Activated T-helper 9 cell treated with anti-CD3 and anti-CD28 coated beads, Interleukin-2, amount 50 U/mL, for 16 hours (primary cell): ENCODE measurements at places on chromosomes 4 and X.

DNA sequence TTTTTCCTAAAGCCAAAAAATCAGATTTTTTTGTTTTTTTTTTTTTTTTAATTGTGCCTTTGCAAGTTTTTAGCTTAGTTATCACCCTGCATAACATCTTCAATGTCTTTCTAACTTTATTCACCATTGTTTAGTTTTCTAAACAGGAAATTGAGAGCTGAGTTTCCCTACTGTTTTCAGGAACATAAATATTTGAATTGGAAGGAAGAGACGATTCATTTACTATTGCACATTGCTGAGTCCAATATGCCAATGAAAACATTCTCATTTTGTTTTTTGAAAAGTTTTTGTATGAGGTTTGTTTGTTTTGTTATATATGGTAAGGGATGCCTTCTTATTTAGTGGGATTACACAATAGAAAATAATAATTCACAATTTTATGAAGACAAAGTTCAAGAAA lies 148.4 kb downstream of the ANKRD50 start:
- no peak for DNase-seq

DNA sequence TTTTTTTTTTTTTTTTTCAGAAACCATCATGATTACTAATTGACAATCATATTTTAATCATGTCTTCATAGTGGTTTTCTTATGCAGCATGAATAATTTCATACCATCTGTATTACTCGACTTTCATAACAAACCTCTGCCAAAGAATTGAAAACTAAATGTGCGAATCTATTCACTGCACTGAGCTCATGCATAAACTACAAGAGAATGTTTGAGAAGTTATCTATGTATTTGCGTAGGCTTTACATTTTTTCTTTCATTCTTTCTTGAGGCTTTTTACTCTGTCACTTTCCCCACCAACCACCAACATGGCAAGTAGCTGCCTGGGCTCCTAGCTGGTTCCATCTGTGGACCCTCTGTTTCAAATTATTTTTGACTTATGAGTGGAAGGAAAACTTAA lies 1761.0 kb downstream of the STIM2 start:
- no peak for DNase-seq

GRCh38 chr4:48212165-48212564 lies 57.5 kb downstream of the TEC start:
- DNase-seq: no peak

- DNase-seq: no peak
These were observed 1.3 kb downstream of the TMEM164 start for GRCh38 chrX:110004215-110004614.

DNA sequence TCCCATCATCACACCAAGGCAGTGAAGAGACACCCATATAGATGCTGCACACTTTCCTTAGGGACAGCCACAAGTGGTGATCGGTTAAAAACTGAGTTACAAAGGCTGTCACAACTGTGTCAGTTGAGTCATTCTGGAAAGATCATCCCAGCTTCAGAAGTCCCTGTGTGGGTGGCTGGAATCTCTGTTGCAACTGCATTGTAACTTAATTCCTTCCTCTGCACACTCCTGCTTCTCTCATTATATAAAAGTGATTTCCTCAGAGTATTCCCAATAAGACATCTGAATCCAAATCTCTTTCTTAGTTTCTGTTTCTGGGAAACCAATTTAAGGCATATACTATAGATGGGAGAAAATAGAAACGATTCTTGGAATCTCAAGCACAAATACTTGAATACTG lies 88.1 kb downstream of the FSTL5 start:
- DNase-seq: no peak

- DNase-seq: no peak
These were observed 3.8 kb upstream of the GRPR start for GRCh38 chrX:16119353-16120220.

DNA sequence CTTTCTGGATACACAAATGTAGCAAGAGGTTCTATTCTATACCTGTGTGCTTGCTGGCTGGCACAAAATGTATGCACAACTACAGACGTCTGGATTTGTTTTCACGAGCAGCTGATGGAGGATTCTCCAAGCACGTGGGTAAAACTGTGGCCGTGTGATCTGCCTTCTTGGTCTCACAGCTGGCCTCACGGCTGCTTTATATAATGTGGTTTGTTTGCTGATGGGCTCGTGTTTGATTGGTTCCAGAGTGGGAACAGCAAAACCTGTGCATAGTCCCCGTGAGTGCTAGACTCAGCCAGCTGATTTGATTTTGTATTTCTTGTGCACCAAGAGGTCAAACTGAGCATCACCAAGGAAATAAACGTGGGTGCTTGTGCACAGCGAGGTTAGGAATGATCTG lies 262.6 kb upstream of the RPS6KA3 start:
- DNase-seq: no peak

DNA sequence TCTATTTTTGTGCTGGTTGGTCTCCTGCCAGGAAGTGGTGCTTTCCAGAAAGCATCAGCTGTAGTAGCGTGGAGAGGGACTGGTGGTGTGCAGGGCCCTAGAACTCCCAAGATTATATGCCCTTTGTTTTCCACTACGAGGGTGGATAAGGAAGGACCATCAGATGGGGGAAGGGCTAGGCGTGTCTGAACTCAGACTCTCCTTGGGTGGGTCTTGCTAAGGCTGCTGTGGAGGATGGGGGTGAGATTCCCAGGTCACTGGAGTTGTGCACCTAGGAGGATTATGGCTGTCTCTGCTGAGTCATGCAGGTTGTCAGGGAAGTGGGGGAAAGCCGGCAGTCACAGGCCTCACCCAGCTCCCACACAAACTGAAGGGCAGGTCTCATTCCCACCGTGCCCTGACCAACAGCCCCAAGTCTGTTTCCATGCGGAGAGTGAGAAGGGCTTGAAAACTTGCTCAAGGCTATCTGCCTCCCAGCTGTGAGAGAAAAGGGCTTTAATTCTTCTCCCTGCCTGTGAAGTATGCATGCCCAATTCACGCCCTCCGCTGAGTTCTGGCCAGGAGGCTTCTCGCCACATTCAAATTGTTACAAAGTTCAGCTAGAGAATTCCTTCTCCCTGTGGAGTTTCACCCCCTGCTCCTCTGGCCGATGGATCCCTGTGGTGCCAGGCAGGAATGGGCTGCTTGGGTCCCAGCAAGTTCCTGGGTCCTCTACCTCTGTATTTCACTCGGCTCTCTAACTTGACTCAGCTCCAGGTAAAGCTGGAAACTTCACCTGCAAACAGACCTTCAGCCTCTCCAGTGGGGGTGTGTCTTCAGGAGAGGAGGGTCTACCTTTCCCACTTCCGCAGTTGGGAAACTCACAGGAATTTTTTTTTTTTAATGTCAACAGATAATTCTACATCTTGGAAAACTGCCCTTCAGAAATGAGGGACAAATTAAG lies 7.7 kb upstream of the CSTF2 start:
- no peak for DNase-seq

DNA sequence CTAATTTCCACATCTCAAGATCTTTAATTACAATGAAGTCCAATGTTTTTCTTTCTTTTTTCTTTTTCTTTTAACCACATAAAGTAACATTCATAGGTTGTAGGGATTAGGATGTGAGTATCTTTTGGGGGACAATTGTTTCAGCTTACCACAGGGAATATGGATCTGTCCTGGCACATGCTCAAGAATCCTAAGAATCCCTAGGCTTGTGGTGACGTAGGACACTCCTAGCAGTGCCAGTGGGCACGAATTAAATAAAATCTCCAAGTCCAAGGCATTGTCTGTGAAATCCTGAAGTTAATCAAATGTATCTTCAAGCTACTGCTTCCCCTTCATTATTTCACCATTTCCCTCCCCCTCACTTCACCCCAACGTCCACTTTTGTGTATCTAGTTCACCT lies 2.6 kb upstream of the LAS1L start:
- no peak for DNase-seq

DNA sequence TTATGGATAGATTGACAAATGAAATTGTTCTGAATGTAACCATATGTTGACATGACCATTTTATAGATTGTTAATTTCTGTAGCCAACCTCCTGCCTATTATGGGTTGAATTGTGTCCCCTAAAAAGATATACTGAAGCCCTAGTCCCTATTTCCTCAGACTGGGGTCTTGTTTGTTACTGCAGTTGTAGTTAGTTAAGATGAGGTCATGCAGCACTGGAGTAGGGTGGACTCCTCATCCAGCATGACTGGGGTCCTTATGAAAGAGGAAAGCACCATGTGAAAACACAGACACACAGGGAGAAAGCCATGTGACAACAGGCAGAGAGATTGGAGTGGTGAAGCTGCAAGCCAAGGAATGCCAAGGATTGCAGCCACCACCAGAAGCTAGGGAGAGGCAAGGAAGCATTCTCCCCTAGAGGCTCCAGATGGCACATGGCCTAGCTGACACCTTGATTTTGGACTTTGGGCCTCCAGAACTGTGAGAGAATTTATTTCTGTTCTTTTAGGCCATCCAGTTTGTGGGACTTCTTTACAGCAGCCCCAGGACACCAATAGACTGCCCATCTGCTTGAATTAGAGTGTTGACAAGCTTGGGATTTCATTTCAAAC lies 14.0 kb downstream of the MTM1 start:
- DNase-seq: no peak

- no peak for DNase-seq
These were observed 78.9 kb upstream of the MTM1 start for GRCh38 chrX:150489359-150490015.

GRCh38 chr4:87657525-87657924 lies 7.4 kb downstream of the DMP1 start:
- DNase-seq: no peak

GRCh38 chrX:66164470-66164869 lies 423 bp downstream of the HEPH start:
- no peak for DNase-seq

- no peak for DNase-seq
These were observed 69.6 kb downstream of the ENPP6 start for GRCh38 chr4:184147858-184148737.

- no peak for DNase-seq
These were observed 55.0 kb downstream of the LRBA start for GRCh38 chr4:150960079-150960478.

- DNase-seq: no peak
These were observed 383.6 kb downstream of the ADGRL3 start for GRCh38 chr4:61583696-61584095.

DNA sequence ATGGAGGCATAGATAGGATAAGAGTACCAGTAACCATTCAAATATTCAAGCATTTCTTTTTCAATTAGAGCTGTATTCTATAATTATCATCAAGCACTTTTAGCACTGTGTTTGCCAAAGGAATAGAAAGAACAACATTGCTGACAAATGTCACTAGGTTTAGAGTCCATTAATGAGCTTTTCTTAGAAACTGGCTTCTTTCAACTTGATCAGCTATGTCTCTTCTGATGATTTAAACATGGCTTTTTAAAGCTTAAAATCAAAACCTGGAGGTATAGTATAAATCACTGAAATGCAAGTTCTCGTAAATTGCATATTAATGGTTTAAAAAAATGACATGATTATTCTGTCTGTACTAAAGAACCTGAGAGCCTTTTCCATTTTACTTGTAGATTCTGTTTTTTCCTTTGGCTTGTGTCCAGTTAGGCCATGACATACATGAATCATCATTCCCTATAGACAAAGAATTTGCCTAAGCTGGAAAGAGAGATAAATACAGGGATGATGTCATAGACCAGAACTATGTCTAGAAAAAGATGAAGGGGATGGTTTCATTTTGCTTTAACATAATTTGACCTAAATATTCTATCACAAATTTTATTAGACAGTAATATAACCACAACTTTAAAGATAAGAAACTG lies 340.1 kb upstream of the CTSO start:
- DNase-seq: no peak

DNA sequence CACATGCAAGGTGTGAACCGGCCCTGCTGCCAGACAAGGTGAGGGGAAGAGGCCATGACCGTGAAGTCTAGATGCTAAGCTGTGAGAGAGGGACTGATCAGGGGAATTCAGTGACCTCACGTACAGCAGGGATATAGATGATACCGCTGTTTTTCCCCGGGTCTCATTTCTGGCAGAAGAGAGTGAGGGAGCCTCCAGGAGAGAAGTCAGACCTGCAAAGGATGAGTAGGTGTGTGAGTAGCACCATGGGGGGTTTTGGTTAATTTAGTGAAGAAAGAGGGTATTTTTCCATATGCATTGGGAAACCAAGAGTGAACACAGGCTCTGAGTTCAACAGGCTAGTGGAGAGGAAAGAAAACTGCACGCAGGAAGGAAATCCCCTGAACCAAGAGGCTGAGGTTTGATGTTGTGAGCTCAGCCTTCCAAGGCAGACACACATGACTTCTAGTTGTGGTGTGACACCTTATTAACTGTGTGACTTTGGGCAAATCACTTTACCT lies 127.6 kb upstream of the GATB start:
- DNase-seq: no peak

GRCh38 chr4:54446581-54446980 lies 211.2 kb upstream of the KIT start:
- no peak for DNase-seq

DNA sequence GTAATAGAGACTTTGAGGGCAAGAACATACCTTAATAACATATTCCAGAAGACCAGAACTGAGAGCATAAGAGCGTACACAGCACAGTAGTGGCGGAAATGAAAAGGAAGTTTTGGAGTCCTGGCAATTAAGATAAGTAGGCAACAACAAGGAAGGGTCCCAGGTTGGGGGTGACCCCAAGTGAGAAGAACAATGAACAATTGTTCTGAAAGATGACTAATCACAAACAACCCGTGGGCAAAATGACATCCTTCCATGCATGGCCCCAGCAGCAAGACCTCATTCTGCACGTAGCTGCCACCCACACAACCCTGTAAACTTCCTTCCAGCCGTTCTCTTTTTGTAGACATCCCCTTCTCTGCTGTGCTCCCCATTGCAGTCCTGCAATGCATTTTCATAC lies 384.4 kb upstream of the PABPC4L start:
- DNase-seq: no peak

GRCh38 chr4:128604840-128605239 lies 204.7 kb upstream of the JADE1 start:
- DNase-seq: no peak

GRCh38 chr4:109091727-109092409 lies 210.6 kb downstream of the COL25A1 start:
- no peak for DNase-seq

- no peak for DNase-seq
These were observed 446.7 kb downstream of the FSTL5 start for GRCh38 chr4:161717084-161717483.

- DNase-seq: no peak
These were observed 20.8 kb upstream of the TMEM128 start for GRCh38 chr4:4268776-4269175.

DNA sequence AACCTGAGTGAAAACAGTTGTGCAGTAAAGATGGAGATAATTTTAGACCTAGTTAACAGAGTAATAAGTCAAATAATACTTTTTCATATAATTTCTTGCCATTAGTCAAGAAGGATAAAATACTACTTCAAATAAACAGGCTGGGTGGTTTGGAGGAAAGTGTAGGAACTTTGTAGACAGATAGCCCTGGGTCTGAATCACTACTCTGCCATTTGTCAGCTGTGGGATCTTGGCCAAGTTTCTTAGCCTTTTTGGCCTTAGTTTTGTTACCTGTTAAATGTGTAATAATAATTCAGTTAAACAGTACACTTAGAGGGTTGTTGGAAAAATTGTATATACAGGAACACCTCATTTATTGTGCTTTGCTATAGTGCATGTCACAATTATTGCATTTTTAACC lies 163.7 kb downstream of the NPNT start:
- no peak for DNase-seq
